Substantia nigra (tissue), 51 donors: ENCODE measurements at places on chromosomes 6 and 20.

DNA sequence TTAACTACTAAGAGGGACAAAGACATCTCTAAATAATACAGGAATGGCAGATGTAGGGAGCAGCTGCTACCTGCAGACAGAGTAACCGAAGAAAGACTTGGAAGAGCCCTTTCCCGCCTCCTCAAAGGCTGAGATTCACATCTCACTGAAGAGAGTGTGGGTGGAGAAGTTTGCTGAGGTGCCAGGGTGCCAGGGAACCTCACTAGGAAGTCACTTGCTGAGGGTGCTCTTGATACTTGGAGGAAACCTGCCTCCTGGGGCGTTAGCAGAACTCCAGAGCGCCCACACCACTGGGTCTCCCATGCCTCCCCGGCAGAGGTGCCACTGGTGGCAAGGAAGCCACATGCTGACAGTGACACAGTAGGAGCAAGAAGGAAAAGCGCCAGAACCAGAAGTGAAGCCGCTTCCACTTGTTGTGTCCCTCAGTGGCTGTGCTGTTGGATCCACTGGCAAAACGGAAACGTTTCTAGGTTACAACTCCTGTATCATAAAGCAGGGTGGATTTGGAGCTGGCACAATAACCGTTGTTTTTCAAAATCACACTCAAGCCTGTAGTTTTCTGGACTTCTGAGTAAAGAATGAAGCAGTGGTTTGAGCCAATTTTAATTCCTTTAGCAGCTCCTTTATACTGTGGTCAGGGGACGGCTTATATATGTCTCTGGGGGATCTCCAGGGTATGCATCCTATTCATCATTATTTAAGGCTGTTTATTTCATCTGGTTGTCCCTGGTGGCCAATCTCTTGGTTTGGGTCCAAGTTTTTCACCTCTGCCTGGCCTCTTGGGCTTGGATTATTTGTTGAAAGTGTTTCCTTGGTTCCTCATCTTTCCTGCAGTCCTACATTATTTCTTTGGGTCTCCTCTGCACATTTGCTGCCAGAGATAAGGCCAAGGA is 64.5 kb downstream of the CDC5L start:
- DNase-seq, result no peak

DNA sequence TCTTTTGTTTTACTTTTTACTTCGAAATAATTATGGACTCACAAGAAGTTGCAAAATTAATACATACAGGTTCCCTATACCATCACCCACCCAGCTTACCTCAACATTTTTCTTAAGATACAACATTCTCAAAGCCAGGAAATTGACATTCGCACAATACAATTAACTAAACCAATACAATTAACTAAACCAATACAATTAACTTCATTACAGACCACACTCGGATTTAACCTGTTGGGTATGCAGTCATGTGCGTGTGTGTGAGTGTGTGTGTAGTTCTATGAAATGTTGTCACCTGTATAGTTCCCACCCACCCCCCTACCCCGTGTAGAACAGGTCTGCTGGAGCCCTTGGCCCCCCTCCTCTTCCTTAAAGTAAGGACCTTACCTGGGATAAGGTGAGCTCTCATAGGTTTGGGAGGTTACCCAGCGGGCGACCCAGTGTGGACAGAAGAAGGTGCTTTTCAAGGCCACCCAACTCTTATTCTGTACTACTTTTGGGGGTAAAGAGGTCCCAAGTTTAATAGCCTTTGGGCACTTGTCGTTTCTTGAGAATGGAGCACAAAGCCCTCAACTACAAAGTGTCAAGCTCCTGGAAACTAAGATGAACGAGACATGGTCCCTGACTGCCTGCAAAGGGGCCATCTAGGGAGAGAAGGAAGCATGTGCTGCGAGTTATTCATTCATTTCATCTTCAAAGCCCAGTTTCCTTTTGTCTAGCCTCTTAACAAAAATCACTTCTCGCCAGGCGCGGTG is 544 bp upstream of the STK38 start:
- DNase-seq, result no peak

- DNase-seq, result no peak
These were observed 54.6 kb downstream of the B4GALT5 start for GRCh38 chr20:49659056-49659455.

DNA sequence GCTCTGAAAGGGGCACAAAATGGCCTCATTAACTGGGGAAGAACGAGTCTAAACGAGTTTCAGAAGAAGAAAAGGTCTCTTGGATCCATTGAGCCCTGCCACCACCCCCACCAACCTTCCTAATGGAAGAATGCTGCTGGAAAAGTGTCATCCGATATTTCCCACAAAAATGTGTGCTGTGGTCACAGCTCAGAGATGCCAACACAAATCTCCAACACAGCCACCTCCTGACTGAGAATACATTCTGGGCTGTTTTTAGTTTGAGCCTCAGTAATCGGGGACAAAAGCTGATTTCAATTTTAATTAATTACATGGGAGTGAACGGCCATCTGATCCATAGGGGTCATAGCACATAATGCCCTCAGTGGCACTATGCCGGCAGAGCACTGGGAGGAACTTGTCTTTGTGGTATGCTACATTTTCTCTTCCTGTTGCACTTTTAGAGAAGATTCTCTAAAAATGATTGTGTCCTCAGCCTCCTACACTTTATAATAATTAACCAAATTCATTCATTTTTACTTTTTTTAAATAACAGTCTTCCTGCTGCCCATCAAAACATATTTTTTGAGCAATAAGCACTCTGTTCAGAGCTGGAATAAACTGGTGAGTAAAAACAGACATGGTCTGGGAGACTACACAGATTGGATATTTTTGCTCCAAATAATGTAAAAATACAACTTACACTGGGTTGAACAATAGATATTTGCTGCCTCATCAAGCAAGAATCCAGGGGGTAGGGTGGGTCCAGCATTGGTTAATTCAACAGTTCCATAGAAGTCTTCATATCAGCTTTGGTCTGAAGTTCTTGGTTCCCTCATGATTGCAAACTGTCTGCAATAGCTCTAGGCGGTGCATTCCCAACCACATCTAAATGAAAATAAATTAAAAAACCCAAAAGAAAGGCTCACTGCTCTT is 143.6 kb upstream of the TMEM170B start:
- no peak for DNase-seq

- no peak for DNase-seq
These were observed 3.8 kb upstream of the NPEPL1 start for GRCh38 chr20:58688840-58689239.

GRCh38 chr6:160222491-160222890 is 36.1 kb downstream of the SLC22A2 start:
- DNase-seq, result no peak

GRCh38 chr20:24637087-24637486 is 167.7 kb downstream of the SYNDIG1 start:
- DNase-seq, result no peak

- no peak for DNase-seq
These were observed 331.8 kb downstream of the GJA1 start for GRCh38 chr6:121767211-121767610.
